Mammary epithelial cell (primary cell): ENCODE measurements at places on chromosomes 11 and 22.

- no peak for DNase-seq
Observed at GRCh38 chr22:36182056-36182455, 19.6 kb downstream of the APOL4 start.

DNA sequence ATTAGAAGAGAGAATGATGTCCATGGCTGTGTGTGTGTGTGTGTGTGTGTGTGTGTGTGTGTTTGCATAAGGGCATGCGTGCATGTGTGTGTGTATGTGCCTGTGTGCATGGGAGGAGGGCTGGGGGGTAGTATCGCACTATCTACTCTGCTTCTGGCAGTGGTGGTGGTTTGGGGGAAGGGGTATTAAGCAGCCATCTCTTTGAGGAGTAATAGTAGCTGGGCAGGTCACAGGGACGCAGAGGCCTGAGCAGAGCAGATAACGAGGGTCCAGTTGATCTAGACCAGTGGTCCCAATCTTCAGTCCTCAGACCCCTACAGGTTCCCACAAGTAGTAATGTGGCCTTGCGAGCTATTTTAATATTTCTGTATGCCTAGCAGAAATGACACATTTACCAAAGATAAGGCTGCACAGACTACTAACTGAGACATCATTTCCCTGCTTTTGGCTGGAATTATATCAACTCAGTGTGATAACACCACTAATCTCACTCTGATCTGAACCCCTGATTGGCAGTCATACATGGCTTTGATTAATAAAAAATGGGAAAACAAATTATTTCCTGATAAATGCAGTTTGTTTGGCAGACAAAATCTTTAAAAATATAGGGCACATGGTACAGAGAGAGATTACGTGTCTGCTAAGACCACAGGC lies 354.3 kb downstream of the BUD13 start:
- DNase-seq, result no peak

DNA sequence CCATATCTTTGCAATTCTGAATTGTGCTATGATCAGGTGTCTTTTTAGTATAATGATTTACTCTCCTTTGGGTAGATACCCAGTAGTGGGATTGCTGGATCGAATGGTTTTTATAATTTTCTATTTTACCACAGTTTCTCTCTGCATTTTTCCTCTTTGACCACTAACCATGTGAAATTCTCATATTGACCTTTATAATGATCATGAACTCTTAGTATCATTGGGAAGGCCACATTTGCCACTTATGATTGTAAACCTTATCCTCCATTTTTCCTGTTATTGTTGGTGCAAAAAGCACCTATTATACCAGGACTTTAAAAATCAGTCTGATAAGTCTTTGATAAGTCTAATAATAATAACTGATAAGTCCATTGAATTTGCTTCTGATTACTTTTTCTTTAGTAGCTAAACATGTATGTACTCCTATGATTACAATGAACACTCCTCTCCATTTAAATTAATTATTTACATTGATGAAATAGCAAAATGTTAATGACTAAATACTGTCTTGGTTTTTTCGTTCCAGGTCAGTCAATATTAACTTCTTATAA lies 9.6 kb downstream of the NEAT1 start:
- no peak for DNase-seq

- no peak for DNase-seq
Observed at GRCh38 chr11:104145062-104145461, 18.9 kb downstream of the PDGFD start.

DNA sequence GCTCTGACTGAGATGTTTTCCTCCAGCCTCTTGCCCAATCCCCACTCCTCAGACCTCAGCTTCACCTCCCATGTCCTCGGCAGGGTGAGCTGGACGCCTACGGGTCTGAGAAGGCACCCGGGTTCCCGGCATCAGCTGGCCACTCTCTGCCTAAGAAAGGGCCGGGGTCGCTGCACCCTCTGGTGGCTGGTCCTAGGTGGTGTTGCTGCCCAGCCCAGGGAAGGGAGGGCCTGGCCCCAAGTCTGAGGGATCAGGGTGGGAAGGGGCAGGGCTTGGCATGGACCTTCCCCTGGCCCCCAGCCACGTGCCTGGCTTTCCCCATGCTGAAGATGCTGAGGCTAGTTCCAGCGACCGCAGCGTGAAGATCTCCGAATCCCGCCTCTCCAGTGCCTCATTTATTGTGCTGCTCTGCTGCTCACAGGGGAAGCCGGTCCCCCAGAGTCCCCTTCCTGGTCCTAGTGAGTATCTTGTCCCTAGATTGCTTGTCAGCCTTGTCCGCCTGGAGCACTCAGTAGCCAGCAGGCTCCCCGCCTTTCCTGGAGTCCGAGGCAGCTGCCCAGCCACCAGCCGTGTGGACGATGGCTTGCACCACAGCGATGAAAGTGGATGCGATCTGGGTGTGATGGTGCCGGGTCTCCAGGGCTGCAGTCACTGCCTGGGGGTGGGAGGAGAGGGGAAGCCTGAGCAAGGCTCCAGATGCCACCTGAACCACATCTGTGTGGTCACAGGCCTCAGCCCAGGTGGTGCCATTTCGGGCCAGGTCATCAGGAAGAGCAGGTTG lies 2.9 kb upstream of the GGT5 start:
- peak; percentile 84 for DNase-seq

- DNase-seq, result no peak
Observed at GRCh38 chr22:16965083-16965482, 42.9 kb downstream of the GAB4 start.

- no peak for DNase-seq
Observed at GRCh38 chr11:2586793-2587131, 113.0 kb downstream of the KCNQ1OT1 start.

- DNase-seq, result no peak
Observed at GRCh38 chr11:75809991-75810390, 5.0 kb upstream of the UVRAG start.

DNA sequence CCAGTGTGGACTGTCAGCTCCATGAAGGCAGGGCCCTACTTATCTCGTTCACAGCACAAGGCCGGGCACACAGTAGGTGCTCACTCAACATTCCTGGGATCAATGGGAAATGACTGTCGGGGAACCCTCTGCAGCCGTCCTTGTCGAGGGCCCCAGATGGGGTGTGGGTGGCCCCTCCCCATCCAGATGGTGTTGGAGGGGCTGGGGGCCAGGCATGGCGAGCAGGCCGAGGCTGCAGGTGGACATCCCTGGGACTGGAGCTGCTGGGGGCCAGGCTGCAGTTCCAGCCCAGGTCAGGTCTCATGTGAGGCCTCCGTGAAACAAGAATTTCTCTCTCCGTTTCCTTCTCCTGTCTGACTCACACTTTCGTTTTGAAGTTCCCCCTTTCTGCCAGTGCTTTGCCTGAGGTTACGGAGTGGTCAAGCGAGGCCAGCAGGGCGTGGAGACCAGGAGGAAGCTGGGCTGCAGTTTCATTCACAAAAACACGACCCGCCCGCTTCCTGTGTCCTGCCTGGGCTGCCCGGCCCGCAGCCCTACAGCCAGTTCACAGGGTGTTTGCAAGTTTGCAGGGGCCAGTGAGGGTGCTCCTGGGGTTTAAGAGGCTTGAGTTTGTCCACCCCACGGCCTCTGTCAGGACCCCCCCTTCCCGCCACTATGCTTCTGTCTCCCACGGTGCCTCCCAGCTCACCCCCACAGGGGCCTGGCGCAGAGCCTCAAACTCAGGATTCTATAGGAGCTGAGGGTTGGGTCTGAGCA lies 4.5 kb downstream of the MYEOV start:
- DNase-seq, result peak; percentile 91

DNA sequence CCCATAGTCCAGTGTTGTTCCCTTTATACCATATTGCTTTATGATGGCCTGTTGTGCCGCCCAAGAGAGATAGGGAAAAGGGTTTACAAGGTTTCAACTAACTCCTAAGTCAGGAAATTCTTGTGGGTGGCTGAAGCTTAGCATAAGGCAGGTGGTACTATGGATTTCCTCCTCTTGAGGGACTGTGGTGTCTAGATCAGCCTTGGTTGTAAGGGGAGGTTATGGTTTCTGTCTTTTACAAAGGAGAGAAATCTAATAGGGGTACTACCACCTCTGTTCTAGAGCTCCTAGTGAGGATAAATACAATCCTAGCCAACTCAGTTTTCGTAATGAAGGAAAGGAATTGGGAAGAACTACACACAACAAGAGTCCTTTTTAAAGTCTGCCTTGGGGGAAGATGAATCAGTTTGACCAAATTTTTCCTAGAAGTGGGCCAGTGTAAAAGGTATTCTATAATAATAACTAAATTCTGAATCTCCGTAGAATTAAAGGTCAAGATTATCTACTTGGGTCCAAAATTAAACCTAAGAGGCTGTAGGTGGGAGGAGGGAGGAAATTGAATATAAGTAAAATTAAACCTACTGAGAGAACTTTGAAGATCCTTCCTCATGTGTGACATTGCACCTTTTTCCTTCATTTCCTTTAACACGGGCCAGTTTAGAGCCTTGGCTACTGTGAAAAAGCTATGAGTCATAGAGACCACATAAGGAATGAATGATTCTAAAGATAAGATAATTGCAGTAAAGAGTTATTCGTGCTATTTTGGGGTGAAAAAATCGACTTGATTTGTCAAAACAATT lies 17.2 kb downstream of the DLAT start:
- peak; percentile 39 for DNase-seq

GRCh38 chr11:8689726-8690255 lies 7.2 kb downstream of the RPL27A start:
- DNase-seq, result no peak

DNA sequence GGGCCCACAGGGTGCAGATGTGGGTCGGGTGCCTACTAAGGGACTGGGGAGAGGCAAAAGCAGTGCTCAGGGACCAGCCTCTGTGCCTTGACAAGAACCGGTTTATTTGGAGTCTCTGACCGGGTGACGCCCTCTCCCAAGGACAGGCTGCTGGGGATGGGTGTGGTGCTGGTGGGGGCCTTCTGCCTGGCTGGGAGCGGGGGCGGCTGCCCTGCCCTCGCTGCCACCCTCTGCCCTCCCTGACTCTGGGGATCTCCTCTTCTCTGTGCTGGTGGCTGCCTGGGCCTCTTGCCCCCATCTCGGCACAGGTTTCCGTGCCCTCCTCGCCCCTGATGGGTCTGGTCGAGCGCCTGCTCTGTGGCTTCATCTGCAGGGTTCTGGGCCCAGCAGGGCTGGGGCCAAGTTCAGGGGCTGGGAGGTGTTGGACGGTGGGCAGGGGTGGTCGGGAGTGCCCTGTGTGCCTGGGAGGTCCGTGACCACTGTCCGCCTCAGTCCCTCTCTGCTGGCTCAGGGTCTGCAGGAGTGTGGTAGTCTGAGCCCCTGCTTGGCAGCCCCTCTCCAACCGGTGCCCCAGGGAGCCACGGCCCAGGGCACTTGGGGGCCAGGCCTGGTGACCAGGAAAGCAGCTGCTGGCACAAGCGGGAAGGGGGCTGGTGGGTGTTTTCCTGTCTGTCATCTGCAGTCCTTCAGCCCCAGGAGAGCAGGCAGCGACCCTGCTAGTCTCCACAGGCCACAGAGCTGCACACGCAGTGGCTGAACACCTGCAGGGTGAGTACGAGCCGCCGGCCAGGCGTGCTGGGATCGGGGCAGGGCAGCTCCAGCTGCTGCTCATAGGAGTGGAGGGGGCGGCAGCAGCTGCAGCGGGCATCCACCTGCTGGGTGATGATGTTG lies 23.5 kb downstream of the MUC6 start:
- DNase-seq, result no peak

GRCh38 chr22:46795845-46796565 lies 33.6 kb downstream of the TBC1D22A start:
- DNase-seq, result no peak

GRCh38 chr11:103325686-103326069 lies 216.5 kb downstream of the DYNC2H1 start:
- DNase-seq, result no peak

- no peak for DNase-seq
Observed at GRCh38 chr22:26229910-26230309, 60.6 kb downstream of the SEZ6L start.

GRCh38 chr11:56842814-56843794 lies 94.6 kb upstream of the OR9G4 start:
- DNase-seq, result peak; percentile 30

GRCh38 chr11:98260983-98261382 lies 759.8 kb upstream of the CNTN5 start:
- DNase-seq, result no peak

- DNase-seq, result no peak
Observed at GRCh38 chr22:19896665-19897355, 42.1 kb upstream of the GNB1L start.

DNA sequence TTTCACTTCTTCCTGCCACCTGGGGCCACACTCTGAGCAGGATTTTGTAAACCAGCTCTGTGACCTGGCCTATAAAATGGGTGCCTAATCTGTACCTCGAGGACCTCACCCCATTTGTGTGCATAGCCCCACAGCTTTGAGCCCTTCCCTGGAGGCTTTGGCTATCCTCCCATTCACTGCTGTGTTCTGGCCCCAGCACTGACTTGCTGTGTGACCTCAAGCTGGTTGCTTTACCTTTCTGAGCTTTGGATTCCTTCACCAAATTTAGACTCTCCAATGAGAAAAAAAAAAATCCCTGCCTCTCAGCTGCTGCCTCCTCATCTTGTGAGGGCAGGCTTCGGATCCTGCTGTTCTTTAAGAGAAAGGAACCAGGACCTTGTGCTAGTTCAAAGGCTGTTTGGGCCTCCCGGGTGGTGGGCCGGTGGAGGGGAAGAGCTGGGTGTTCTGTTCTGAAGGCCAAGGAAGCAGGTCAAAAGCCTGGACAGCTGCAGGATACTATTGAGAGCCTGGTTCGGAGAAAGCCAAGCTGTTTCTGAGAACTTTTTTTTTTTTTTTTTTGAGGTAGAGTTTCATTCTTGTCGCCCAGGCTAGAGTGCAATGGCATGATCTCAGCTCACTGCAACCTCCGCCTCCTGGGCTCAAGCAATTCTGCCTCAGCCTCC lies 1.1 kb upstream of the PYGM start:
- no peak for DNase-seq

DNA sequence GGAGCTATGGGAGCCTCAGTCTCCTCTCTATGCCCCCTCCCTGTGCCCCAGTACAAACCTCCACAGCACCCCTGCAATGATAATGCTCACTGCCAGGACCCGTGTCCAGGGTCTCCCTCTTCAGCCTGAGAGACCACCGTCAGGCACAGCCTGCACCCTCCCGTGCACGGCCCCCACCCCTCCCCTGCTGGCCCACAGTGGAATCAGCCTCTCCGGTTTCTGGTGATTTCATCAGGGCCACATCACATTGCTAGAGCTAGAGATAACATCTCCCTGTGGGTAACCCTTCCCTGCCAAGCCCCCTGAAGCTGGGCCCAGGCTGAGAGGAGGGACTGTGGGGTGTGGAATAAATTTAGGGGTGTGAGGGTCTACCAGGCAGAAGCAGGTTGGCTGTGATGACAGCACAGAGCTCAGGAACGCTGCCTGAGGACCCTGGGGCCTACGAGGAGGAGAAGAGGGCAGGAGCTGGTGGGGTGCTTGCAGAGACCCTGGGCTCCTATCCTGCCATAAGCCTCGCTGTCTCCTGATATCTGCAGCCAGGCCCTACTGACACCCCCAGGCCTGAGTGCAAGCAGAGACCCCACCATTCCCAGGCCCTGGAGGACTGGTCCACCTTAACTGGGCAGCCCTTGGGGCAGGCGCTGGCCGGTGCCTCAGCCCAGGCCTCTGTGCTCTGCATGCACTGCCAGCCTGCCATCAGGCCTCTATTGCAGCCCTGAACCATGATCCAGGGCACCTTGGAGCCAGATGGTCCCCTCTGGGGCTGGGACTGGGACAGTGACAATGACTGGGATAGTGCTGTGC lies at the start of gene KLHDC7B:
Gene KLHDC7B, plus strand, starts transcription at position 378 of the 804 bp plus-strand sequence. Its CDS starts 345 bp downstream, at position 723.
- no peak for DNase-seq

- peak; percentile 67 for DNase-seq
Observed at GRCh38 chr22:37457093-37457893, 28.9 kb downstream of the MFNG start.

- DNase-seq, result peak; percentile 40
Observed at GRCh38 chr11:128492461-128492860, 94.9 kb downstream of the ETS1 start.

- no peak for DNase-seq
Observed at GRCh38 chr11:94653561-94653960, 86.4 kb downstream of the PIWIL4 start.

- no peak for DNase-seq
Observed at GRCh38 chr11:74086242-74086884, 77.5 kb upstream of the UCP3 start.
